ENCODE measurements at places on chromosomes 13 and 19.
A peak's percentile ranks its signal among the peaks of the same experiment; 100 is the strongest.

DNA sequence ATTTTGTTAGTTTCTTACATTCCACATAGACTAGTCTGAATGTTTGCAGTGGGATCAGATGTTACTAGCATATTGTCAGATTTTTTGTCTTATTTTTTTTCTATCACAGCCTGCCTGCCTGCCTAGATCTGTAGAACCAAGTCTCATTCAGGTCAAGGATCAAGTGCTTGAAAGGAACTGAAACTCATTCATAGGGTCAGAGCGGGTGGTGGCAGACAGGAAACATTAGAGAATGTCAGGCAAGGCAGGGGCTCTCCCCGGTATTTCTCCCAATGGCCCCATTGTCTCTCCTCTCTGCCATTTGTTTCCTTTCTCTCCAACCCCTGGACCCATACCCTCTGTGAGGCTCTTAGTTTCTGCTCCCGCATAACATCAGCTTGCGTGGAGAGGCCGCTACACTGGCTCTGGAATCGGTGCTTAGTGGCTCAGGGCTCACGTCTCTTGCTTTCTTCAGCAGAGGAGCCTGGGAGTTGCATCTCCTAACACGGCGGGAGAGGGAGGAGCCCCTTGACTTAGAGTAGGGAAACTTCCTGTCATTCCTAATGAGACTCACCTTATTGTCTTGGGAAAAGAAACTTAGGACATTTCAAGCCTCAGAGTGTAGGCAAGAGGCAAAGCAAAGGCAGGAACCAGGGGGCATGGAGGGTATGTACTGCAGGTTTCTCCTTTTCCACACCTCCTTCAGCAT, 35.6 kb upstream of the SPATA13 start:
- DNase-seq: no peak

DNA sequence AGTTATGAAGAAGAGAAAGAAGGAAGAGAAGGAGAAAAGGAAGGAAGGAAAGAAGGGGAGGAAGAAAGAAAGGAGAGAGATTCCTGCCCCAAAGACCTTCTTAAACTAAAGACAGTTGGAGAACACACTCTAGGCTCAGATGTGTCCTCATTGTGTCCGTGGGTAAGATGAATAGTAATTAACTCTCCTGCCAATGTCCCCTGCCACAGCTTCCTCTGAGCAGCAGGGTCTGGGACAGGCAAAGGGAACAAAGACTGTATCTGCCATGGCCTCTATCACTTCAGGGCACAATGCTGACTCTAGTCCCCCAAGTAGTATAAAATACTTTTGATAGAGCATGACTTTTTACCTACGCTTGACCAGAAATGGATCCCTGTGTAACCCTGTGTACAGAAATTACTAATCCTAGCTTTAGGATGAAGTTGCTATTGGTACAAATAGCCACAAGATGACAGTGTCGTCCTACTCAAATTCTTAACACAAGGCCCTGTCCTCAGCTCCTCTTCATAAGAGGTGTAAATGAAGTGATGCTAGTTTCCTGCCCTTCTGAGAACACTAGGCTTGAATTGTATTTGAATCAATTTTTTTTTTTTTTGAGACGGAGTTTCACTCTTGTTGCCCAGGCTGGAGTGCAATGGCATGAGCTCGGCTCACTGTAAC, 186.2 kb upstream of the GPR12 start:
- DNase-seq: no peak

DNA sequence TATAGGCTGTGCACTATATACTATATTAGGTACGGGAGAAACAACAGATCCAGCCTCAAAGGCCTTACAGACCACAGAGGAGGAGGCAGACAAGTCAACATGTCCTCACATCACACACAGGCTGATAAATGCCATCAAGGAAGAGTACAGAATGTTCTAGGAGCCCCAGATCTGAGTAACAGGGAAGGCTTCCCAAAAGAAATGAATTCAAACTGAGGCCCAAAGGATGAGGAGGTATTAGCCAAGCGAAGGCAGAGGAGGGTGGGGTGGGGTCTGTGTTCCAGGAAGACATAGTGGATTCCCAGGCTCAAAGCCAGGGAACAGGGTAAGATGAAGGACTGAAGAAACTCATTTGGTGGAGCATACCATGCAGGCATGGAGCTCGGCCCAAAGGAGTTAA, 55.1 kb downstream of the RXFP2 start:
- no peak for DNase-seq

GRCh38 chr13:36207672-36208071, 6.7 kb downstream of the SOHLH2 start:
- DNase-seq: no peak

DNA sequence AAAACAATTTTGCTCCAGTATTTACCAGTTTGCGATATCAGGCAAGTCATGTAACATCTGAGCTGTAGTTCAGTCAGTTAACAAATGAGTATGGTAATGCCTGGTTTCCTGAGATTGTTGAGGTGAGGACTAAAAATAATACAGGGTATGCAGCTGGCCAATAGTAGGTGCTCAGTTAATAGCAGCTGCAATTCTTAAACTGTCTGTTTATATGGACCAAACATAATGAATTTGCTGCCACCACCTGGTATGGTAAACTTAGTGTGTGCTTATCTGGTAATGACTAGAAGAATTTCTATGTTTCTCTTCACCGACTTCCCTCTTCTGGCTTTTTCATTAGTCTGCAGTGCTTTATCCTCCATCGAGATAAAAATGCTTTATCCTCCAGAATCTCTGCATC, 9.1 kb downstream of the ZMYM2 start:
- no peak for DNase-seq

- DNase-seq: no peak
Observed at GRCh38 chr13:44331446-44331845, 42.2 kb upstream of the SERP2 start.

DNA sequence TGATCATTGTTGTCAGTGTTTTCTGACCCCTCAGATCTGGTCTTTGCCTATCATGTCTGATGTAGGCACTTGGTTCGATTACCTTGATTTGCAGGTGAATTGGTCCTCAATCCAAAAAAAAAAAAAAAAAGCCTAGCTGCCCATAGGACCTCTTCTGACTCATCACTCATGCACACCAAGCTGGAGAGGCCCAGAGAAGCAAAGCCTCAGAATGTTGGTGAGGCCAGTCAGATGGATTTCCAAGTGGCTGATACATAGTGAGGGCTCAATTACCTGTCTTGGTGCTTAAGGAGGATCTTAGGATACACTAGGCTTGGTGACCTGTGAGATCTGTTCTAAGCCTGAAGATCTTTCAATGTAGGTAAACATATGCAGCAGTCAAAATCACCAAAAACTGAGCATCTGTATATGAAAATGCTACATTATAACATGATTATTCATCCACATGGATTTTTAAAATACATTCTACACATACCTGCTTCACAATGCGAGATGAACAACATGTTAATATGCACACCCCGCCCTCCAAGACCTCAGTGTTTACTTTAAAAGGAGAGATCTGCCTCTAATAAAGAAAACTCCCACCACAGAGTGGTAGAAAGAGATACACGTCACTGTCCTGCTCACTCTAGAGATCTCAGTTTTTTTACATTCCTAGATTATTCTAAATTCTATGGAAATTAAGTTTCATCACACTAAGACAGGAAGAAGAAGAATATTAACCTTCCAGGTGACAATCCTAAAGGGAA, 79.9 kb upstream of the RAP2A start:
- DNase-seq: no peak

- DNase-seq: no peak
Observed at GRCh38 chr13:43804461-43805070, 17.8 kb upstream of the ENOX1 start.

DNA sequence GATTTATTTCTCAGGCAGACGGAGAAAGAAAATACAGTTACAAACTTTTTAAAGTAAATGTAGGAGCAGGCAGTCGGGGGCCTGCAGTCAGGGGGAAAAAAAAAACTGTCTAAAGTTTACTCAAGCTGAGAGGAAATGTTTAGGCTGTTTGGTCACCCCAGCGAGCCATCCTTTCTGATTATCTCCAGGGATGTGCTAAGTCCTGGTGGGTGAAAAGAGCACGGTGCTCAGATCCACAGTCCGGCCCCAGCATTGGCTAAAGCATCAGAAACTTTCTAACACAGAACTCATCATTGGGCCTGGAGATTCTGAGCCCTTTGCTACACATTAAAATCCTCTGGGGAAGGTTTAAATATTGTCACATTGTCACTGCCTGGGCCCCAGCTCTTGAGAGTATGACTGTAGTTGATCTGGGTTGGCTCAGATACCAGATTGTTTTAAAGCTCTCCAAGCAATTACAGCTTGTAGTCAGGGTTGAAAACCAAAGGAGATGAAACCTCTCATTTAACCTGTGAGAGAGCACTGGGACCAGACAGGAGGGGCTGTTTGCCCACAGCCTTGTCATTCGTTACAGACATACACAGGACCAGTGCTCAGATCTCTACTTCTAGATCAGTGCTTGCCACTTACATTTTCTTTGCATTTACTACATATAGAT, 131.1 kb upstream of the HTR2A start:
- no peak for DNase-seq

GRCh38 chr19:4064496-4065260, 2.0 kb downstream of the ZBTB7A start:
- no peak for DNase-seq

DNA sequence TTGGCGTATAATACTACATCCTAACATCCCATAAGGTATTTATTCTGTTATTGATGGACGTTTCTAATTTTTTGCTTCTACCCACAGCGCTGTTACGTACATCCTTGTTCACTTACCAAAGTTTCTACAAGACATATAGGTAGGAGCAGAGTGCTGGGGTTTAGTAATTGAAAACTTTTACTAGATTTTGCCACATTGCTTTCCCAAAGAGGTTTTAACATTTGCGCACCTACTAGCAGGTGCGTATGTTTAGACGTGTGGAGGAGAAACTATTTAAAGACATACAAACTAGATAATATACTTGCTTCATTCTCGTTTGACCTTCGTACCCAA, 559 bp upstream of the RPL21 start:
- DNase-seq: no peak

- DNase-seq: no peak
Observed at GRCh38 chr13:20241593-20241992, 9.5 kb upstream of the GJB6 start.

DNA sequence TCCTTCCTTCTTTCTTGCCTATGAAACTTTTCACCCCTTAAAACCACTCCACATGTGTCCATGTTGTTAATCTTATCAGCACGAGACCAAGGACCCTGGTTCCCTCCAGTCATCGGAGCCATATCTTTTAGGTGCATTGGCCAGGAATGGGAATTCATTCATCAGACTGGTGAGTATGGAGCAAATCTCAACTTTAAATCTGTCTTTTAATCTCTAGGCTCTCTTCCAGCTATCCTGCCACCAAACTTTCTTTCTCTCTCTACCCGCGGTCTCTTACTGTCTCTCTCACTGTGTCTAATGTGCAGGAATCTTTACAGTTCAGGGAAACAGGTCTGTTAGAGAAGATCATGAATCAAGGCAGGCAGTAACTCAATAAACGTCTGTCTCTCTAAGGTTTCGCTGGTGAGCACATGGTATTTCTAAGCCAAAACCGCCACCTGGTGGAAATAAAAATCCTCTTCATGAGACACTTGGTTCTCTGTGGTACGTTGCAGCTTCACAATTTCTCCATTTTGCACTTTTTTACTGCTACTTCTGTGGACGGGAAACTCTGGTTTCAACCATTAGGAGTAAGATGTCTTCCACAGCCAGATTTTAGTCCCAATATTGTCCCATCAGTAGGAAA, 16.1 kb downstream of the LGALS16 start:
- DNase-seq: peak; percentile 29

GRCh38 chr13:24251525-24251924, 57.9 kb upstream of the C1QTNF9 start:
- DNase-seq: no peak

- no peak for DNase-seq
Observed at GRCh38 chr19:4057931-4058692, 8.6 kb downstream of the ZBTB7A start.

- no peak for DNase-seq
Observed at GRCh38 chr19:15445807-15446376, 3.9 kb downstream of the WIZ start.

GRCh38 chr13:30052120-30052519, 201.7 kb upstream of the UBL3 start:
- DNase-seq: no peak

DNA sequence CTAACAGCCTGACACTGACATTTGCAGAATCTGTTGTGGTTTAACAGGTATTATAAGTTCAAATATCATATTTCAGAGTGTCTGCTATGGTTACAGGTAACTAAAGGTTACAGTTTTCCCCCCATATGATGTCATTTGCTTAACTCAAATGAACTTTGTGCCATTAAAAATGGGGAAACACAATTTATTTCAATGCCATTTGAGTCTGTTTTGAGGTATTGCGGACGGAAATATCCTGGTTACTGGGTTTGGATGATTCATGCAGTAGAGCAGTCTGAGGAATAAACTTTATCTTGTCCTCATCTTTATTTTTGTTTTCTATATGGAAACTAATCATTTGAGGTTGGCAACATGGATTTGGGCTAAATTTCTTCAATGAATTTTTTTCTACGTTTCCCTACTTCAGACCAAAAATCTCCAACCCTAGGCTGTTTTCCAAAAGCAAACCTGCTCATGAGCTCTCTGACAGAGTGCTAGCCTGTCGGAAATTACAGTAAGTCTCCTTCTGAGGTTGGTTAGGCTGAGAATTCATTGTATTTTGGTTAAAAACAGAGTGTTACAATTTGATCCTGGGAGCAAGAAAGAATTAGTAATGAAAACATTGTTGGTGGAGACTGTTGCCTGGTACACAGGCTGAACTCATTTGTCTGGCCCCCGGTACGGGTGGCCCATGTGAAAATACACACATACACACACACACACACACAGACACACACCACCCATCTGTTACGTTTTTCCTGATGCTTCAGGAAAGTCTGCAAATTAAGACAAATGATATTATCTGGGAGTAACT, 66.1 kb downstream of the AKAP11 start:
- no peak for DNase-seq

GRCh38 chr19:10419646-10420443, 493 bp upstream of the PDE4A start:
- DNase-seq: no peak

GRCh38 chr19:51347209-51347928, 5.4 kb upstream of the VSIG10L start:
- DNase-seq: no peak

- DNase-seq: no peak
Observed at GRCh38 chr19:30371161-30371836, 885 bp upstream of the ZNF536 start.

GRCh38 chr19:5042556-5042955, 73.6 kb downstream of the KDM4B start:
- DNase-seq: no peak

DNA sequence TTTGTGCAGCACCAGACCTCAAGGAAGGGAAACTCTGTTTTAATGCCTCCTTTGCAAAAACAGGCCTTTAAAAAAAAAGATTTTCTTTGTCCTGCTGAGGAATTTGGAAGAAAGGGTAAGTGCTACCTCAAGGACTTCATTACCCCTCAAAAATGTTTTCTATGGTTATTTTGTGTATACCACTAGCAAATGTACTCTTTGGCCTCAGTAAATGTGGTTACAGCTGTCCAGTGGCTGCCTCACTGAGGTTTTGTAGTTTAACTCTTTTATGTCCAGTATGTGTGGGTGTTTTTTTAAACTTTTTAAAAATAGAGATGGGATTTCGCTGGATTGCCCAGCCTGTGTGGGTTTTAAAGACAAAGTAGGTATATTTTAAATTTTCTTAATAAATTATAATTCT, 42.2 kb upstream of the TSC22D1 start:
- no peak for DNase-seq

- DNase-seq: no peak
Observed at GRCh38 chr19:53991224-53992113, at the start of gene CACNG6. CACNG6 (plus strand) TSS chr19:53991637; CDS start chr19:53992878, 1,241 bp downstream.

GRCh38 chr19:31960474-31960873, 384.9 kb upstream of the ZNF507 start:
- no peak for DNase-seq

Data from stimulated activated CD8-positive, alpha-beta memory T cell treated with anti-CD3 and anti-CD28 coated beads, Interleukin-4, amount 100 ng/mL, for 1 hour (primary cell).